ENCODE measurements at places on chromosomes 1 and 21.

- no peak for DNase-seq
These were observed 5.3 kb downstream of the MAN1C1 start for GRCh38 chr1:25621876-25622275.

DNA sequence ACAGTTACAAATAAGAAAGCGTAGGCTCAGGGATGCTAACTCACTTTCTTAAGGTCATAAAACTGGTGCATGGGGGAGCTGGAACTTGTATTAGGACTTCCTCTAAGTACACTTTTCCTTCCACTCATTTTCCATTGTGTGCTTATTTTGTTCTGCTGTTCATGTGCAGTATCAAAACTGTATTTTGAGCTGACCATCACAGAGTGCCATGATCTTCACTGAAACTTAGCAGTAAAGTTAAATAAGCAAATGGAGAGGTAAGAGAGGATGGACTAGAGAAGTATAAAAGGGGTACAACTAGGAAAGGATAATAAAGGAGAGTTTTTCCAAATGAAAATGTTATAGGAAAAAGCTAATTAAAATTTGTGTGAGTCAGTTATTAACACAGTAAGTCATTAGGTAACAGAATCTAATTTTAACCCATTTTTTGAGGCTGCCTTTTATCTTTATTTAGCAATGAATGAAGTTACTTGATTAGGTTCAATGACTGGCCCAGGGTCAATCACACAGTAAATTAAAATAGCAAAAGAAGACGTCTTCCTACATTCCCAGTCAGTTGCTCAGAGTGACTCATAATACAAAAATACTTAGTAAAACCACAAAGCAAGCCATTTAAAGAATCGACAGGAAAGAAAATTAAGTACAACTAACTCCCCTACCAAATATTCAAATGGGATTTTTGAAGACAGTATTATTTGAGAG is 165.8 kb upstream of the C1orf105 start:
- DNase-seq, result no peak

DNA sequence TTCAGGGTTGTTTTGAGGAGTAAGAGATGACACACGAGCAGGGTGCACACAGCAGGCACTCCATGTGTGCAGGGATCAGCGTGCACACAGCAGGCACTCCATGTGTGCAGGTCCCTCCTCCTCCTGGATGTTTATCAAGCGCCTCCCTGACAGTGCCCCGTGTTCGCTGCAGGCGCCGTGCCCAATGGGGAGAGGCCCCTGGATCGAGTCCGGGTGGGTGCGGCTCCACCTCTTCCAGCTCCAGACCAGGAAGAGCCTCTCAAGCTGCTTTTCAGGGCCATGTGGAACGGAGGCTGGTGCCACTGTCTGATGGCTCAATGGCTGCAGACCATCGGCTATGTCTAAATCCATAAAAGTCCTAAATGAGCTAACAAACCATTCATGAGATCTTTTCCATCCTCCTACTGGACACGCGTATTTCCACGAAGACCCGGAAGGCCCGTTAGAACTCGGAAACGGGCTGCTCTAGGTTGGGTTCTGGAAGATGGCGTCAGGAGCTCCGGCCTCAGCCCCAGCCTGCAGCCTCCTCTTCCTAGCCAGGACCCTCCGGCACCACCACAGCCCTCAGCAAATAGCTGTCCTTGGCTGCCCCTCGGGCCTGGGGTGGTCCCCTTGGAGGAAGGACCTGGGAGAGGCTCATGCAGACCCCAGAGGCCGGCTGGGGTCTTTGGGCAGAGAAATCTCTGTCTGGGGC is 36.0 kb downstream of the RRP1 start:
- no peak for DNase-seq

- no peak for DNase-seq
These were observed 13.5 kb downstream of the ATP1A2 start for GRCh38 chr1:160129046-160129445.

- DNase-seq, result peak; percentile 16
These were observed 4.8 kb downstream of the FAM3B start for GRCh38 chr21:41321211-41321907.

GRCh38 chr1:198556971-198557370 is 16.5 kb upstream of the ATP6V1G3 start:
- DNase-seq, result peak; percentile 81

- no peak for DNase-seq
These were observed 19.2 kb upstream of the BACE2 start for GRCh38 chr21:41148798-41149197.
